ENCODE measurements at places on chromosomes 12 and 14.

DNA sequence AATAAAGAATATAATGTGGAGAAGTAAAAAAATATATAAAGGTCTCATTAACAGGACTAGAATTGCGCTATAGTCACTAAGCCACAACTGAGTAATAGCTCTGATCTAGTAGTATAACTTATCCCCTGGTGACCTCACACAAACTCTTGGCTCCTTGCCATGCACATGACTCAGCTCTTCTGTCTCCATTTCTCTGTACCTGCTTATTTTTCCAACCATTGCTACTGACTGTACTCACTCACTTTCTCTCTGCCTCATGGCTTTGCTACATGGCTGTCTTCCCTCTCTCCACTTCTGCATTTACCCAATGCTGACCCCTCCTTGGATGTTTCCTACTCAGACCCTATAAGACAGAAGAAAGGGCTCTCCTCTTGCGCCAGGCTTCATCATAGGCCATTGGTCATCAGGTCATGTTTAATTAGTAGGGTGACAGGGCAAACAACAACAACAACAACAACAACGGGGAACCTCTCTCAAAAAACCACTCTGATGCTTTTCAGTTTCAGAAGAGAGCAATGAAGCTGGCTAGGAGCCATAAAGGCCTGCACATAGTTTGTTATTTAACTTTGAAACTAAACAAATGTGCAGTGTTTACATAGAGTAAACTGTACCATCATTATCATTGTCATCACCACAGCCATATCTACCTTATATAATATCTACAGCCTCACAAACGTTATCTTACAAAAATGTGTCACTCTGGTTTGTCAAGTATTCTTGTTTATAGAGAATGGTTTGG is 25.6 kb upstream of the KRAS start:
- peak; percentile 44 for DNase-seq

DNA sequence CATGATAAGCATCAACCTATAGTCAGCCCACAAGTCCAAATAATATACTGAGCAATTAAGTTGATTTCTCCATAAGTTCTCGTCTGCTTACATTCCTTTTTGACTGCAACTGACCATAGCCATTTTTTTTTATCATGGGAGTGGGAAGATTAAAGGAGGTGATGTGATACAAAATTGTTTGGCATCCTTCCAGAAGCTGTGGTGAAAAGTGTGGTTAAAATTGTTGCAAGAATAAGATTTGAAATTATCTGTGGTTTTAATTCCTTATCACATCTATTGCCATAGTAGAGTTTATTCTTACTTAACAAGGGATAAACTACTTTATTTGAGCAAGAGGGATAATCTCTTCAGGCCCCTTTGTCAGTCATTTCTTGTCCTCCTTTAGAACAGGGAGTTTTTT is 50.7 kb downstream of the LIN52 start:
- DNase-seq = no peak

DNA sequence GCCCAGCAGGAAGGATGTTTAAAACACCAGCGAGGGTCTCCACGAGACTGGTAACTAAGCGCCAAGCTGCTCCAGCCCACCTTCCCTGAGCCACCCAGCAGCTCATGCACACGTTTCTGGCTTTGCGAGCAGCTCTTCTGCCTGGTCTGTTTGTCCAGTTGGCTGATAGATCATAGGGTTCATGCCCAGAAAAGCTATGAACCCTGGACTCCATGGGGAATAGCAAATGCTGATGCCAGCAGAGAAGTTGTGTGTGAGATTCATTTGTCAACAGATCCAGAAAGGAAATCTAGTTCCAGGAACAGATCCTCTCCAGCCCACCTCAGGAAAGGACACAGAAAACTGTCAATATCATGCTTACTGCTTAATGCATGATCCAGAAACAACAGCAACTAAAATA is 28.2 kb upstream of the RIMBP2 start:
- no peak for DNase-seq

GRCh38 chr14:97217111-97217885 is 420.1 kb downstream of the VRK1 start:
- DNase-seq = no peak

DNA sequence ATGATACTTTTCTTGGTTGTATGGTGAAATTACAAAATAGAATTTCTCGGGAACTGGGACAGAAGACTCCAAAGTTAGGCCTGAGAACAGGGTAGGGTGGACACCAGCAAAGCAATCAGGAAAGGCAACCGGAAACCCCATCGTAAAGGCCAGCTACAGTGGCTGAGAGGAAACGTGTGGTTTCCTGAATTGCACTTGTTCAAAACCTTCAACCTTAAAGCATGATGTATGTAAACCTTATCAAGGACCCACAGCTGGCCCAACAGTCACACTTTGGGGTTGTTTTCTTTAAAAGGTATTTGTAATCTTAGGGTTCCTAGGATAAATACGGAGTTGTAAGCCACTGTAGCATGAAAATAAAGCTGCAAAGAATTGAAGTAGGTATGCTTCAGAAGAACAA is 2.2 kb upstream of the PTGDR start:
- DNase-seq = no peak

GRCh38 chr14:36939265-36939664 is 233.1 kb downstream of the SLC25A21 start:
- no peak for DNase-seq

GRCh38 chr12:109735051-109735521 is 21.5 kb downstream of the FAM222A start:
- no peak for DNase-seq

DNA sequence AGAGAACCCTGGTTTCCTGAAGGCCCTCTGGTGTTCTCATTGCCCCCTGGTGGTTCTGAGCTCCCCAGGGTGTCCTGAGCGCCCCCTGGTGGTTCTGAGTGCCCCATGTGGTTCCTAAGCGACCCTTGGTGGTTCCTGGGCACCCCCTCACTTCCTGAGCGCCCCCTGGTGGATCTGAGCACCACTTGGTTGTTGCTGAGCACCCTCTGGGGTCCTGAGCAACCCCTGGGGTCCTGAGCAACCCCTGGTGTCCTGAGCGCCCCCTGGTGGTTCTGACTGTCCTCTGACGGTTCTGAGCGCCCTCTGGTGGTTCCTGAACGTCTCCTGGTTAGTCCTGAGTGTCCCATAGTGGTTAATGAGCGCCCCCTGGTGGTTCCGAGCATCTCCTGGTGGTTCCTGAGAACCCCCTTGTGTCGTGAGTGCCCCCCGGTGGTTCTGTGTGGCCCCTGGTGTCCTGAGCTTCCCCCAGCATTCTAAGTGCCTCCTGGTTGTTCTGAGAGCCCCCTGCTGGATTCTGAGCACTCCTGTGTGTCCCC is 568.3 kb downstream of the TMEM121 start:
- DNase-seq = peak; percentile 23

Data from activated T-cell treated with anti-CD3 and anti-CD28 coated beads for 4 hours (primary cell).